Amygdala (tissue), 56 donors: ENCODE measurements at places on chromosomes 6 and 20.

GRCh38 chr6:158677906-158678578 lies 28.2 kb downstream of the SYTL3 start:
- DNase-seq = no peak

- no peak for DNase-seq
Measured at GRCh38 chr6:140438346-140438735, 1063.9 kb upstream of the CITED2 start.

GRCh38 chr6:132511831-132512220 lies 1.1 kb downstream of the STX7 start:
- no peak for DNase-seq

DNA sequence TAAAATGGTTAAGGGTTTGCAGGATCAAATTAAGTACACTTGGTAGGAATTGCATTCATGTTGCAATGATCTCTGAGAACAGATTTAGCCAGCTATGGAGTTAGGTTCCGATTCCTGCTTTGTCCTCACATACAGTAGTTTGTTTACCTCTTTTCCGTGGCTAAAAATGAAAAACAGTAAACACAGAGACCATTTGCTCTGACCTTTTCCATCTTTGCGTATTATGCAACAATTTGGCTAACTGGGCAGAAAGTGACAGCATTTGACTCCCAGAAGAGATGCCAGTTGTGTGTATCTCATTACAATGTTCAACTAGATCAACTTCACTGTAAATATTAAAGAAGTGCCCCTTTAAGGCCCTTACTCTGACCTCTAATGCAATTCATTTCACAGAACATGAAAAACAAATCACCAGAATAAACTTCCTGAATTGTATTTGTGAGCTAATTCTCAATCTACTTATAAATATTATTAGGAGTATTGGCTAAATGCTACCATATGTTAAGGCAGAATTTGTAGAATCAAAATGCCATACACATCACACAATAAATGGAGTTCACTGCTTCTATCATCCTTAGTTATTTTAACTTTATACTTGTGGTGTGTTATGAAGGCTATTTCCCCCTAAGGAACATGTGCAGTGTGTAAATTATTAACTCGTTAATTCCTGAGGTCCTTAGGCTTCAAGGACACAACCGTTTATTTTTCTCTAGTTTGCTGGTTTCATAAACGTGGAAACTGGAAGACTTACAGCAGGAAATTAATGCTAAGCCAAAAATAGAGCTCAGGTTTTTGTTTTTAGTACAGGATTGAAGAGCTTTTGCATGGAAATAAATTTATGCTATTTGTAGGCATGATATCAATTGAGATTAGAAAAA lies 380.7 kb upstream of the CITED2 start:
- no peak for DNase-seq

GRCh38 chr20:52859156-52859876 lies 112.8 kb upstream of the TSHZ2 start:
- no peak for DNase-seq

- DNase-seq = no peak
Measured at GRCh38 chr20:25514195-25514594, 71.1 kb downstream of the NINL start.

DNA sequence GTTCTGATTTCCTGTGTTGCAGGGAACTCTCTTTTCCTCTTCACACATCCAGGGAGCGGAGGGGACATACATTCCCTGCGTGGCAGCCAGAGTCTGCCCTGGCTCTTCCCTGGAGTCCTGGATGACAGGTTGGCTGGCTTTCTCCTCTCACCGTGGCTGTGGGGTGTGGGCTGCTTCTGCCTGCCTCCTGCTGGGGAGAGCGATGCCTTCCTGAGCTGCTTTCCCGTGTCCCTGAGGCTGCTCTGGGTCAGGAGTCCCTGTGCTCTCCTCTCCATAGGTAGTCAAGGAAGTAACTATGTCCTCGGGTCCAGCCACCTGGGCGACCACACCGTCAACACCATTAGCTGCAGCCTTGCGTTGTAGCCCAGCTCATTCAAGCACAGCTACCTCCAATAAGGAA lies 451.7 kb downstream of the QKI start:
- no peak for DNase-seq

GRCh38 chr6:1363729-1364572 lies 25.4 kb upstream of the FOXF2 start:
- DNase-seq = no peak

DNA sequence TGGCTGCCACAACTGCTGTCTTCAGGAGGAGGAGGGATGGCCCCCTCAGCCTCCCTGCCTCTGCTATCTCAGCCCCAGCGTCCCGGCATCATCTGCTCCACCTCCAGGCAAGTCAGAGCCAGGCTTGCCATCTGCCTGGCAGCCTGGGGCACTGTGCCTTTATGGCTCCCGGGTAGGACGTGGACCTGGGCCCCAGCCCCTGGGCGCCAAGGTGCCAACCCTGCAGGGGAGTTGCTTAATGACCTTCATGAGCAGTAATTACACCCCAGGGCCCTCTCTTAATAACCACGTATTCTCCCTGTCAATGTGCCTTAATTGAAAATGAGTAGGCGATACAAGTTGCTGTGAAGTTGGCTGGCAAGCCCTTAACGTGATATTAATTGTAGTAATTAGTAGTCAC lies 122.1 kb upstream of the MLN start:
- no peak for DNase-seq

GRCh38 chr6:99871641-99872040 lies 122.4 kb downstream of the MCHR2 start:
- DNase-seq = no peak

- no peak for DNase-seq
Measured at GRCh38 chr6:159065759-159066329, 21.1 kb upstream of the TAGAP start.

- no peak for DNase-seq
Measured at GRCh38 chr20:36082315-36082915, 72.1 kb upstream of the EPB41L1 start.

DNA sequence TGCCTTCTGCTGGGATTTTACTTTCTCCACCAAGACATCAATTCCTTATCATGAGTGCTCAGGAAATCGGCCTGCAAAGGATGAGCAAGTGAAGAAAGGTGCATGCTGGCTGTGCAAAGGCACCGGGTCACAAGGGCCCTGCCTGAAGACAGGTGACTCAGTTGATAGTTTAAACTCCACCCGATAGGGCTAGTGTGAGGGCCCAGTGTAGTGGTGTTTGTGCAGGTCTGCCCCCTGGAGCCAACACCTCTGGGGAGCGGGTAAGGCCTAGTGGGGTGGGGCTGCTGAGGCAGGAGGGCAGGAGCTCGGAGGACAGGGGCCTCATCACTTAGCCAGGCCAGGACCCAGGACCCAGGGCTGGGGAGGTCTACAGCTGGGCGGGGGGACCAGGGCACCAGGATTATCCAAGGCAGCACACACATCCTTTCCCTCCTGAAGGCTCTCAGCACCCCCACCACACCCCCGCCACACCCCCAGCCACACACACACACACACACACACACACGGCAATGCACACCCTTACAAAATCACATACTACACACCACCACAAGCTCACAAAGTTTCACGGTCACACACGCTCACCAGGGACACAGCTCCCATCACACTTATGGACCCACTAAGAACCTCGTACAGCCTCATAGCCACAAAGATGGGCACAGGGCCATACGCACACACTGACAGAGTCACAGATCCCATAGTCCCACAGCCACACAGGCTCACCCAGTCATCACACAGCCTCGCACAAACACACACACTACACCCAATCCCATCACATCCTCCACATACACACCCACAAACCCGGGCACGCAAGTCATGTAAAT lies 75.4 kb downstream of the GRM4 start:
- no peak for DNase-seq

- no peak for DNase-seq
Measured at GRCh38 chr6:13643125-13643524, 28.0 kb downstream of the NOL7 start.

GRCh38 chr6:8953310-8953709 lies 518.0 kb upstream of the SLC35B3 start:
- no peak for DNase-seq

GRCh38 chr6:170190046-170190445 lies 100.8 kb downstream of the DLL1 start:
- DNase-seq = no peak

GRCh38 chr6:121856296-121856695 lies 420.9 kb downstream of the GJA1 start:
- no peak for DNase-seq

DNA sequence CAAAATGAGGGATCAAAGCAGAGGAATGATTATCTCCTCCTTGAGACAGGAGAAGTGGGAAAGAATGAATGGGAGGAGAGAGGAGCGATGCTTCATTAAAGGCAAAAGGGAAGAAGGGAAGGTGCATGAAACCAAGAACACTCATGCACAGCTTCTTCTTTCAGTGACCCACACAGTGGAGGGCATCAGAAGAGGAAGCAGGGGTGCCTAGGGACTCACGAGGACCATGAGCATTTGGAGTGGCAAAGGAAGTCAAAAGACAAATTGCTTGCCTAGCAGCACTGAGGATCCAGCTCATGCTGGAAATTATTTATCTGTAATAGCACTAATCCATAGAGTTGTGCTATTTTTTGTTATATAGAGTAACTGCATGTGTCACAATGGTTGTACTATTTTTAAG lies 66.1 kb downstream of the SMLR1 start:
- DNase-seq = no peak

GRCh38 chr6:160882791-160883279 lies 108.7 kb upstream of the MAP3K4 start:
- no peak for DNase-seq

GRCh38 chr20:58690396-58691135 lies 2.0 kb upstream of the NPEPL1 start:
- DNase-seq = no peak

- DNase-seq = no peak
Measured at GRCh38 chr6:165091121-165091785, 218.2 kb downstream of the C6orf118 start.

DNA sequence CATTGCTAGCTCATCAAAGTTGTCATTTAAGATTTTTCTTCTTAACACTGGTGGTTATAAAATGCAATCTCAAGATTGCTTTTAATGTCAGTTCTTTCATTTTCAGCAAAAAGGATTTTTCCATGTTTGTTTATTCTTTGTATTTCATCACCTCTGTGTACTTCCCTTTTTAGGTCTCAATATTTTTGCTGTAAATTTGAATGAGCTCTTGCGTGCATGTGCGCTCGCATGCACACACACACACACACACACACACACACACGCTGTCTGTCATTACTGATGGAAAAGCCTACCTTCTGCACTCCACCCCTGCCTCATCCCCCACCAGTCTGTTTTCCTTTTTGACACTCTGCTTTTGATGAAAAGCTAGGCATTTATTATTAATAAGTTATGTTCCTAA lies 85.3 kb upstream of the FYN start:
- DNase-seq = no peak

DNA sequence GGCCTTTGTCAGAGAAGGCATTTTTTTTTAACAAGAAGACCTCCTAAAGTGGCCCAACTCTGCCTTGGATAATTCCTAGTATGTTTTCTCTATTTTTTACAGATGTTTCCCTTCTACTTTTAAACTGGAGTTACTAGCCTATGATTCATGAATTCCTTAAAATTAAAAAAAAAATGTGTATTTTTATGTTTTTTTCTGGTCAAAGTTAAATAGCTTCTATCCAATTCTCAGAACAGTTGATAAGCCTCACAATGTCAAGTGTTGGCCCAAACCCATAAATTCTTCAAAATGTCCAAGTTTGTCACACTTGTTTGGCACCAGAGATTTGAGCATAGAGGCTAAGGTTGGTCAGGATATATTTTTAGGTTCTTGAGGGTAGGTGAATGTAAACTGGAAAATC lies 64.0 kb downstream of the JAG1 start:
- no peak for DNase-seq

DNA sequence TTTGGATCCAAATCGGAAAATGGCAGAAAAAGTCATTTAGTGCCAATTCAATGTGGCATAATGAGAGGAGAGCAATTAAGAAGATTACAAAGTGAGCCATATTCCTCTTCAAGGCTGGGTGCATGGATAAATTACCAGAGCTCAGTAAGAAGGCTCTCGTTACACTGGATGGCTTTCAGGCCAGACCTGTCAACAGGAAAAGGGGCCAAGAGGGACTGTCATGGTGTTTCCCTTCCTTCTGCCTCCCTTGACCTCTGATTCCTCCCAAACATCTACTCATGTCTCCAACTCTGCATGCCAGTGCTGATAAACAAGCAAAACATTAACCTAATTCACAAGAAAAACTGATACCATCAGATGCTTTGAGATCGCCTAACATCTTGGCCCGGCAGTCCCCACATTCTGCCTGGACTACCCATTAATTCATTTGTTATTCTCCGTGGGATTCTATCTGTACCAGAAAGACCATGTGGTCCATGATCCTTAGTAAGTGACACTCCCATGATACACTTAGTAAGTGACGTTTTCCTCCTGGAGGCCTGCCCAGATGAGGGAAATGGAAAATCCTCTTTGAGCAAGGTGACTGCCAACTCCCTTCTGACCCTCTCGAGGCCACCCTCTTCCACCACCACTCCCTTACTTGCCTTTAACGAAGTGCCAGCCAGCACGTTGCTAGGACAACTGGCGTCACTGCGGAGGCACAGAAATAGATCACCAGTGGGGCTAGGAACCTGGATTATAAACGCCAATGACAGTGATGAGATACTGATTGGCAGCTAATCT lies 239.2 kb downstream of the GMPR start:
- DNase-seq = no peak
